ENCODE measurements at places on chromosomes 7 and 10. TPM values are rescaled to one million over a fixed set of nuclear protein-coding genes. Genes with fewer than 3 reads are reported as not detected.
A peak's percentile ranks its signal among the peaks of the same experiment; 100 is the strongest.

GRCh38 chr7:1762238-1762945 lies 92.3 kb downstream of the ELFN1 start:
- no peak for DNase-seq

DNA sequence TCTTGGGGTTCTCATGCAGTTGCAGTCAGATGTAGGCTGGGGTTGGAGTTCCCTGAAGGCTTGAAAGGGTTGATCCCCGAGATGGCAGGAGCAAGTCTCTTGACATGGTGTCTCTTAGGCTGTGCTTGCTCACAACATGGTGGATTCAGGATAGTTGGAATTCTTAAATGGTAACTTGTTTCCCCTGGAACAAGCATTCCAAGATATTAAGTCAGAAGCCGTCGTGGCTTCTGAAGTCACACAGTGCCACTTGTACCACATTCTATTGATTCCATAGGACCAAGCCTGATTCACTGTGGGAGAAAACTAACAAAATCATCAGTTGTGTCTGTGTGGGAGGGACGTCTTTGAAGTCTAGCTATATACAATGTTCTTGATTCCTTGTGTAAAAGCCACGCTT lies 3.5 kb upstream of the SLC35B4 start:
- DNase-seq: no peak

DNA sequence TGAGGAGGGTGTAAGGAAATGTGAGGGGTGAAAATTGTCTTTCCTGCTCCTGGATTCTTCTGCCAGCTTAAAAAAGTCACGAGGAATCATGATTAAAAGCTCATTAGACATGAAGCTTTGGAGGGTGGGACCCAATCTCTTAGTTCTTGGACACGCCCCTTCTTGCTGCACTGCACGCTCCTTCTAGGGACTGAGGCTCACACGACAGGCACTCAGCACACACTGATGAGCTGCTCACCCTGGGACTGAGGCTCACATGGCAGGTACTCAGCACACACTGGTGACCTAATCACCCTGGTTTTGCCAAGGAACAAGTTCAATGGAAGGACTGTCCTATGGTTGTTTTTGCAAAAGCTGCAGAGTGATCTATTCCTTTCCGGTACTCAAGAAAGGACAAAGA lies 65.8 kb upstream of the ELMO1 start:
- no peak for DNase-seq

DNA sequence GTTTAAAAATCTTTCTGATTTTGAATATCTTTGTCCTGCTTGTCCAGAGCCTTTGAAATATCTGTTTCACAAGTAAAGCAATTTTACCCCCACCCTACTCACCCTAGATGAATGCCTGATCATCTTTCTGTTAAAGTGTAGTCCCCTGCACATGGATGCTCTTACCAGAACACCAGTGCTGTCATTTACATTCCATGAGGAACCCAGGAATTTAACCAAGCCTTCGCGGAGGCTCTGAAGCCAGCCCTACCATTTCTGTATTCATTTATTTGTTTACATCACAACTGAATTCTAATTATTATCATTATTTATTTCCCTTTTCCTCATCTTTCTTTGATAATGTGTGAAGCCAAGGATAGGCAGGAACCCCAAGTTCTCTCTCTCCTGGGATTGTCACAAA lies 167.8 kb upstream of the MYO3A start:
- no peak for DNase-seq

The ZC3HAV1L gene
- total RNA-seq: 5.5 TPM

GRCh38 chr10:132886211-132887099 lies 55.9 kb downstream of the CFAP46 start:
- no peak for DNase-seq

DNA sequence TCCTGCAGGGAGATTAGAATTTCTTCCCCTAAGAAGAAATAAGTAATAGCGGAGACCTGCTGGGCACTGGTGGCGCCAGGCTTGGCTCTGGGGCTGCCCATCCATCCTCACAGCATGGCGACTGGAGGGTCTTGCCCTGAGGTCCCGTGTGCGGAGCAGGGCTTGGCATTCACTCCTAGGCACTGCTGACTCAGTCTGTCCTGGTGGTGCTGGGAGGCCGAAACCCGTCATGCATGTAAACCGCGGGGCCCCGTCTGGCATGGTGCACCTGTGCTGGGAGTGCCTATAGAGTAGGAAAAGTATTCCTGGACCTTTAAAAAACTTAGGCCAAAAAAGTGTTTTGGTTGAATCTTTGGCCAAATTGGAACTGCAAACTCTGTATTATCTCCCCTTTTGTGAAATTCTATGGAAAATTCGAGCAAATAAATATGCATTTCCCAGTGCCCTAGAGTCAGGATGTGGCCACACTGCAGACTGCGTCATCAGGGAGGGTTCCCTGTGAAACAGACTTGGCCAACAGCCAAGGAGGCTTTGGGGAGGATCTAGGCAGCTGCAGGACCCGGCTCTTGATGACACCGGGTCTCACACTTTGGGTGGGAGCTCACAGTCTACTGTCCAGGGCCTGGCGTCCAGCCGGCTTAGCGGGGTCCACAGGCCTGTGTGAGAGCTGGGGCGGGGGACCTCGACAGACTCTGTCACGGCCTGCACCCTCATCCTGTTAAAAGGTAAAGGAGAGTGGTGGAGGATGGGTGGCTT lies 122.3 kb downstream of the VIPR2 start:
- DNase-seq: peak; percentile 47

DNA sequence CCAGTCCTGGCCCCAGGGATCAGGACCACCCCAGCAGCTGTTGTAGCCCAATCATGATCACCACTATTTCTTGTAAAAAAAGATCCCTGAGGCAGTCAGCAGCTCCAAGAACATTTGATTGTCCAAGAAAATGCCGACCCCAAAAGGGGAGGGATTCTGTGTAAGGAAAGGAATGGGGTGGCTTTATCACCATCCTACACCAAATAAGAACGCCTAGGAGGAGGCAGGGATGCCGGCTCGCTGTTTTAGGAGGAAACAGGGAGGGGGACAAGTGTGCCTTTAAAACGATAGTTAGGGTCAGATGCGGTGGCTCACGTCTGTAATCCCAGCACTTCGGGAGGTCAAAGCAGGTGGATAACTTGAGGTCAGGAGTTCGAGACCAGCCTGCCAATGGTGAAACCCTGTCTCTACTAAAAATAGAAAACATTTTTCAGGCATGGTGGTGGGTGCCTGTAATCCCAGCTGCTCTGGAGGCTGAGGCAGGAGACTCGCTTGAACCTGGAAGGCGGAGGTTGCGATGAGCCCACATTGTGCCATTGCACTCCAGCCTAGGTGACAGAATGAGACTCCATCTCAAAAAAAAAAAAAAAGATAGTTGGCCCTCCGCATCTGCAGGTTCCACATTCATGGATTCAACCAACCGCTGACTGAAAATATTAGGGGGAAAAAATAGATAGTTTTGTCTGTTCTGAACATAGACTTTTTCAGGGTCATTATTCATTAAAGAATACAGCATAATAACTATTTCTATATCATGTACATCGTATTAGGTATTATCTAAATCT lies 63.6 kb downstream of the PDIA4 start:
- DNase-seq: no peak

The GRM3 gene
- 0.49 TPM for total RNA-seq

DNA sequence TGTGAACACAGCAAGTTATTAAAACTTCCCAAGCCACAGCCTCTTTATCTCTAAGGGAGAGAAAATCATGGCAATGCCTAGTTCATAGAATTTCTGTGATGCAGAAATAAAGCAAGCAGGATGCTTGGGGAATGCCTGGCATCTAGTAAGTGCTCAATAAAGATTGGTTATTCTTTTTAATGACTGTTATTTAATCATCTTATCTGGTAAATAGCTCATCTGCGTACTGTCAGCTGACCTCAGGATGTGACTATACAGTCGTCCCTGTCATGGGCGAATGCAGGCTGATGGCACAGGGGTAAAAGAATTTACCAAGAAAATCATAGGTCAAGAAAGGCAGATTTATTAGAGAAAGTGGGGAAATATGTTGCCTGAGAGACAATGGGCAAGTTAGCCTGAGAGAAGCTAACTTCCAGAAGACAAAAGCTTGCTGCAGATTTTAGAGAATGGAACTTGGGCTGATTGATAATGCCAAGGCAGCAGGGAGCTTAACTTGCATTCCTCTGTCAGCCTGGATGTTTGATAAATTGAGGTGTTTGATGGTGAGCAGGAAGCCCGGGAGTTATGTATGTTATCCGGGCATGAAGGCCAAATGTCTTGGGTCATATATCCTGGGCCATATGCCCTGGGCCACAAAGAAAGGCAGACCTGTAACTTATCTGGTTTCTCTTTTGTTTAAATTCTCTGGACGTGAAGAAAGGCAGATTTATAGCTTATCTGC lies 126.0 kb downstream of the KCNMA1 start:
- no peak for DNase-seq

The MYOZ1 gene
- 30.7 TPM for total RNA-seq

The DKK1 gene
- total RNA-seq: not detected

The STK32C gene
- total RNA-seq: 5.7 TPM

DNA sequence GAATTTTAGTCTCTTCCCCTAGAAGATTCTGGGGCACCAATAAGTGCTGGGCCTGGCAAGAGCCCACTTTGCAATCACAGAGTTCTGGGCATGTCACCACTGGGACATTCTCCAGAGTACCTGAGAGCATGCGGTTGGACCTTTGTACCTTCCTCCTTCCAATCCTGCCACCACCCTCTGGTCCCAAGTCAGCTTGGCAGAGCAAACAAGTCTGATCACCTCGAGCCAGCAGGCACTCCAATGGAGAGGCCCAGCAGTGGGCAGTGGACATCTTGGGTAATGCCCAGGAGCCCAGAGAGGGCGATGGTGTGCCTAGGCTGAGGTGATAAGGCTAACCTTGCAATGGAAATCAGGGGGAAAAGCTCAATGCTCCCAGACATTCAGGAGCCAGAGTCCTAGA lies 43.4 kb downstream of the SH3PXD2A start:
- DNase-seq: no peak

- no peak for DNase-seq
These were observed 146.8 kb upstream of the SLC26A5 start for GRCh38 chr7:103592844-103593243.

DNA sequence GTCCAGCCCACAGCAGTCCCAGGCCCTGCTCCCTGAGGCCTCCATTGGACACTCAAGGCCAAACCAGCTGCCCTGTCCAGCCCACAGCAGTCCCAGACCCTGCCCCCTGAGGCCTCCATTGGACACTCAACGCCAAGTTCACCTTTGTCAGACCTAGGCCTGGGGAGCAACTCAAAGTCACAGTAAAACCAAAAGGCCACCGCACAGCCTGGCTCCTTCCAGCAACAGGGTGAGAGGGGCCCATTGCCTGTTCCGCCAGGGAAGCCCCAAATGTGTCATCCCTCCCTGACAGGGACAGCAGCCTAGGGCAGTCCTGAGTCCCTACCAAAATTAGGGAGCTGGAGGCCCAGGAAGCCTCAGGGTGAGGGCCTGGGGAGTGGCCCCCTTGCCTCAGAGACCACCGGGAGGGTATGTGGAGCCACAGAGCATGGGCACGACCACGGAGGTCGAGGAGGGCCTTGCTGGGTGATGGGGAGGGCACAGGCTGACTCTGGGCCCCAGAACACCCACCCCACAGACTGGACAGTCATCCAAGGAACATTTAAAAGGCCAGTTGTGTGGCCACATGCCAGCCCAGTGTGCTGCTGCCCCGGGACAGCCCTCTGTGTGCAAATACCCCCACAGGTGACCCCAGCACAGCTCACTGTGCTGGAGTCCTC lies 66.5 kb upstream of the PPP2R2D start:
- no peak for DNase-seq

The HOXA4 gene
- 2.2 TPM for total RNA-seq

- no peak for DNase-seq
These were observed 60.2 kb downstream of the FIGNL1 start for GRCh38 chr7:50389961-50390360.

The MYO1G gene
- 2.3 TPM for total RNA-seq

The SH2D4B gene
- total RNA-seq: not detected

- DNase-seq: no peak
These were observed 34.4 kb downstream of the HSPA12A start for GRCh38 chr10:116707981-116708380.

DNA sequence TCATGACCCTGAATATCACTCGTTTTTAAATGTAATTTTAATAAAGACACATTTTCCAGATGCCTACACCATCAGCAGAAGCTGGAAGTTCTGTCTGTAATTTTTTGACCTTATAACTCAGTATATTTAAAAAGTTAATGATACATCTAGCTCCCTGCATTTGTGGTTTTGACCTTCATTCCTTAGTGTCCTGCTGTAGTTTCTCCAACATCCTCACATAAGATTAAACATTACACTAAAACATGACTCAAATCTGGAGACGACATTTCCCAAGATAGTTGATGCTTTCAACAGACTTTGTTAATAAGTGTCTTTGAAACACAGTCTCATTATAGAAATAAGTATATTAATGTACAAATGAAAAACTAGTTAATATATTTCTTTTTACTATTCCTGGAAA lies 363.1 kb downstream of the POM121L12 start:
- DNase-seq: no peak

The ANLN gene
- 3.4 TPM for total RNA-seq

- DNase-seq: no peak
These were observed 324.1 kb upstream of the BMPER start for GRCh38 chr7:33581236-33581635.

- DNase-seq: no peak
These were observed 17.9 kb downstream of the SEM1 start for GRCh38 chr7:96691702-96692101.

- no peak for DNase-seq
These were observed 34.7 kb downstream of the SPOCK2 start for GRCh38 chr10:72053690-72054089.

DNA sequence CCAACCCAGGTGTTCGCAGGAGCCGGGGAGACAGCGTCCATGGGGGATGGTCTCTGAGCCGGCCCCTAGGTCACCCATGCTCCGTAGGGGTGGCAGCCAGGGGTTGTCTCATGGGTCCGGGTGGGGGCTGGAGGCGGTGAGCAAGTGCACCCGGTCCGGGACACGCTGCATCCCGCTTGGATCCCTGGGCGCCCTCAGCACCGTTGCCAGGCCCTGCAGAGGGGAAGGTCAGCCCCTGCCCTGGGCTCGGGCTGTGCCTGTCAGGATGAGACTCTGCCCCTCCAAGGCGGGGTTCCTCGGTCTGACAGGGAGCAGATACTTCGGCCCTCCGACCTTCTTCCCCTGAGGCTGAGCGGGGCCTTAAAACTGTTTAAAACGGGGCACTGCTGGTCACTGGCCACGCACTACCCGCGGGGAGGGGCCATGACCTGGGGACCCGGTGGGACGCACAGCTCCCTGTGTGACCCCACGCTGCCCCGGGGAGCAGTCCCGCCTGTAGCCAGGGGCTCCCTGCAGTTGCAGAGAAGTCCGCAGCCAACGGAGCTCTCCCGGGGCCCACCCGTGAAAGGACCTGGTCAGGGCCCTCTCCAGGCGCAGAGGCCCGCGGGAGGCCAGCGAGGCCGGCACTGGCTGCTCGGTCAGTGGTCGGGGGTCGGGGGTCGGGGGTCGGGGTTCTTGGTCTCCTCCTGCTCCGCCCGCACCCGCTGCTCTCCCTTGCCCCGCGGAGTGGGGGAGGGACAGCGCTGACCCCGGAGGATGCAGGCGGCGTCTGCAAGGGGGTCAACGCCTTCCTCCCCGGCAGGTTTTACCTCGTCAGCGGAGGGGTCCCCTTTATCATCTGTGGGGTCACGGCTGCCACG lies 33.4 kb upstream of the KNDC1 start:
- peak; percentile 30 for DNase-seq

- DNase-seq: peak; percentile 41
These were observed 25.2 kb downstream of the CTBP2 start for GRCh38 chr10:125134916-125135770.

The PPP1R9A gene
- 37.3 TPM for total RNA-seq

Data from right cardiac atrium (tissue), 5 donors.